ENCODE measurements at places on chromosomes 4 and X.

GRCh38 chrX:151901826-151902225 is 10.9 kb upstream of the MAGEA4 start:
- peak; percentile 26 for DNase-seq

GRCh38 chr4:34723605-34724004 is 1520.7 kb downstream of the ARAP2 start:
- no peak for DNase-seq

- DNase-seq, result no peak
Measured at GRCh38 chr4:28209371-28209924, 1348.8 kb downstream of the STIM2 start.

DNA sequence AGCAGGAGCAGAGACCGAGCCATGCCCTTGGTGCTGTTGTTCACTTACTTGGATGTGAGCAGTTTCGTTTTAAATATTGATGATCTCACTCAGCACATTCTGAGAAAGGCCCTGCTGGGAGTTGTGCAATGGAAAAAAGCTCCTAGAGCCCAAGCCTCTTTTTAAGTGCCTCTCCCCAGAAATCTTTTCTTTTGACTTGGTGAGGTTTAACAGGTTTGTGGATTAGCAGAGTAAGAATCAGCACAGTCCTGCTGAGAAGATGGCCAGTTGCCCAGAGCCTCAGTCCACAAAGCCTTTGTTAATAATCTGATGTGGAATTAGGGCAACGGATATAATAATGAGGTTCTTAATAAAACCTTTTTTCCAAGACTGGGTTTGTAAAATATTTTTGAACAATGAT is 157.5 kb upstream of the ATP6AP2 start:
- DNase-seq, result no peak

GRCh38 chr4:54063229-54063628 is 1.2 kb downstream of the CHIC2 start:
- DNase-seq, result peak; percentile 69

- no peak for DNase-seq
Measured at GRCh38 chrX:41127477-41128192, 42.4 kb downstream of the USP9X start.

GRCh38 chr4:173252024-173252935 is 81.9 kb downstream of the HMGB2 start:
- DNase-seq, result peak; percentile 94

GRCh38 chr4:128169245-128169644 is 108.1 kb downstream of the LARP1B start:
- DNase-seq, result no peak

DNA sequence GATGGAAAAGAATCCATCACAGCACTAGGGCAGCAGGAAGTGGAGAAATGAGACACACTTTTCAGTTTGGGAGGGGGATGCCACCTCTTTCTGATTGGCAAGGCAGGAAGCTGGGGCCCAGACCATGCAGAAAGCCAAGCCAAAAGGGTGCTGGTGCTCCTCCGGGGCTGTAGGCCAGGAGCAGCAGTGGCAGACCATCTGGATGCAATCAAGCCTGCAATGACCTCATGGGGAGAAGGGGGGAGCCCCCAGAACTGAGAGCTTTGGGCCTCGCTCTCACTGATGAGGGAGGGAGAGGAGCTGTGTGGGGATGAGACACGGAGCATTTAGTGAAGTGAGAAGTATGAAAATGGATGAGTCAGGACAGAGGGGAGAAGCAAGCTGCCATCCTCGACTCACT is 141.3 kb upstream of the NALF2 start:
- DNase-seq, result peak; percentile 86

DNA sequence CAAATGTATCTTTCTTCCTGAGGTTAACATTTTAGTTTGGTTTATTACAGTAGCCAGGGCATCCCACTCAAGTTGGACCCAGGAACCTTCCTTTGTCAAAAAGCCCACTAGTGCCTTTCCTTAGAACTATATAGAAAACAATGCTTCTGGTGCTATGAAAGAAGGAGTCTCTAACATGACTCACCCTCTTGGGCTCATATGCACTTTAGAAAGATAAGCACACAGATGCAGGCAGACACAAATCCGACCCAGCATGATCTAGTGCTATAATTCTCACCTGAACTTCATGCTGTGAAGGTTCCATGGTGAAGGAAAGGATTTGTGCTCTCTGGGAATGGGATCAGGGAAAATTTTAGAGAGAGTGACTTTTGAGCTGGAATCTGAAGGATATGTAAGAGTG is 289.4 kb downstream of the ANKRD50 start:
- no peak for DNase-seq

DNA sequence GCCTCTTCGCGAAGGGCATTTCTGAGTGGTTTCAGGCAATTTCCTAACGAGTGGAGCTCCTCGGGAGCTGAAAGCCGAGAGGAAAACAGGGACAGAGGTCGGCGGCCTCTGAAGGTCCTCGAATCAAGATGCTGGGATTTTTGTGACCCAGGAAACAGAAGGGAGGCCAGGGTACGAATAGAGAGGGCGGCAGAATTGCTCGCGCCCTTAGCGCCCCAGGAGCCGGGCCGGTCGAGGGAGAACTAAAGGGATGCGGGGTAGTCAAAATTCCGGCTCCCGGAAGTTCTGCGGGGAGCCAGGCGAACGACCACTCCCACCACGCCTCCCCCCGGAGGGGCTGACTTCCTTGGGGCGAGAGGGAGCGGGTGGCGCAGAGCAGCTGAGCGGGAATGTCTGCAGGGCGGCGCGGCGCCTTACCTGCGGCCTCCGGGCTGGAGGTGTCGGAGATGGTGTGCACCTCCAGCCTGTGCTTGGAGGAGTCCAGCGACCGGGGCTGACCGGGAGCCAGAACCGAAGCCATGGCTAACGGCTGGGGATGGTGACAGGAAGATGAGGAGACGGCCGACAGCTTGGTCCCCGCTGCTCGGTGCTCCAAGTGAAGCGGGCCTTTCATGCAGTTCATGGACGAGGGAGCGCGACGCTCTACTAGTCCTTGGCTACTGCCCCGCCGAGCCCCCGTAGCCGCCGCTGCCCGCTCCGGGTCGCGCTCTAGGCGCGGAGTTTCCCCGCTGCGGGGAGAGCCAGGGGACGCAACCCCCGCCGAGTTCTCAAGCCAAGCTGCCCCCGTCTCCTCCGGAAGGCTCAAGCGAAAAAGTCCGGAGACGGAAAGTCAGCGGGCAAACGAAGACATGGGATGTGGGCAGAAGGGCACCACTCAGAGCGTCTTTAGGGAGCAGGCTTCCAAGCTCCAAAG is 782 bp downstream of the PITX2 start:
- DNase-seq, result no peak

DNA sequence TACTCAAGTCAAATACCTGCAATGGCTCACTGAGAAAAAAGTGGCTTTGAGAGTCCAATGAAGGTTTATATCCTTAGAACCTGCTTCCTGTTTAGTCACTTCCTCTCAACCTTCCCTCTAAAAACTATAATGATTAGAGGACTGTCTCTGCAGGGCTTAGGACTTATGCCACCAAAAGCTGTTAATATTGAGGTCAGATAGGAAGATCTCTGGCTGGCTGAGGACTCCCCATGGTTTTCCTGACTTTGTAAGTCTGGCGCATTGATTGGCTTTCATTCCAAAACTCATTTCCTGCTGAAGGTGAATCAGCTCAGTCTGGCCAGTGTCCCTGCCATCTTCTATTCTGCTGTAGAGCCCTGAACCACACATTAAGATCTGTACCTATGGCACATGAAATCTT is 140.9 kb upstream of the ANK2 start:
- no peak for DNase-seq

GRCh38 chrX:15755091-15755490 is 17.0 kb downstream of the CA5B start:
- no peak for DNase-seq

- DNase-seq, result peak; percentile 77
Measured at GRCh38 chr4:137387924-137388323, 144.4 kb downstream of the PCDH18 start.

- no peak for DNase-seq
Measured at GRCh38 chr4:67104145-67104544, 441.2 kb downstream of the CENPC start.

DNA sequence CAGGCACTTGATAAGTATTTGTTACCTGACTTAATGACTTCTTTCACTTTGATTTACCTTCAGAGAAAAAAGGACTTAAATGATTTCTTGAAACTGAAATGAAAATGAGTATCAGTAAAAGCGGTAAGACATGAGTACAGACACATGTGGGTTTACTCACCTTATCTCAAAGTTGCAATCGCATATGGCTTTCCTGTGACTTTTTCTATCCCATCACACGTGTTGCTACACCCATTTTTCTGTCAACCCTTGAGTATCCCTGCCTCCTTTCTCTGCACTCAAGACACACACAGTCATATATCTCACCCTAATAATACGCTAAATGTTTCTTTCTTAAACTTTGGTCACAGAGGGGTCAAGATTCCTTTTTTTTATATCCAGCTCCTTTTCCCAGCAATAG is 11.0 kb upstream of the ARHGEF38 start:
- DNase-seq, result no peak

- DNase-seq, result peak; percentile 12
Measured at GRCh38 chrX:28586981-28587551, at the start of gene IL1RAPL1. IL1RAPL1 (plus strand) TSS chrX:28587446.

- no peak for DNase-seq
Measured at GRCh38 chr4:104818579-104818978, 323.9 kb upstream of the CXXC4 start.

- DNase-seq, result no peak
Measured at GRCh38 chr4:47154816-47155370, 123.5 kb downstream of the GABRB1 start.

DNA sequence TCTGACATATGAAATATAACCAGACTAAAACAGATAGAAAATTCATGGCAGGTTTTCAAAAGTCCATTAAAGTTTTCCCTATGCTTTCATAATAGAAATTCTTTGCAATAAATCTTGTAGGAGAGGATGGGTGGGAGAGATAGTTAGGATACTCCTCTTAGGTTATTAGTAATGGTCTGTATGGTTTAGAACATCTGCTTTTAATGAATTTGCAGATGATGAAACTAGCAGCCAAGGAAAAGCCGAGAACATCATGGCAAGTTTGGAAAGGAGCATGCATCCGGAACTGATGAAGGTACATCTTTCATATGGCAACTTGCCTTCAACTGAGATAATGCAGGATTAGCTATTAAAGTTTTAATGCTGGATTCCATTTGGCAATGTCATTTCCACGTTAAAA is 70.7 kb downstream of the DOCK11 start:
- peak; percentile 79 for DNase-seq

- no peak for DNase-seq
Measured at GRCh38 chrX:87626996-87627395, 109.4 kb downstream of the KLHL4 start.

- DNase-seq, result no peak
Measured at GRCh38 chr4:109691411-109691920, 11.8 kb downstream of the CASP6 start.

DNA sequence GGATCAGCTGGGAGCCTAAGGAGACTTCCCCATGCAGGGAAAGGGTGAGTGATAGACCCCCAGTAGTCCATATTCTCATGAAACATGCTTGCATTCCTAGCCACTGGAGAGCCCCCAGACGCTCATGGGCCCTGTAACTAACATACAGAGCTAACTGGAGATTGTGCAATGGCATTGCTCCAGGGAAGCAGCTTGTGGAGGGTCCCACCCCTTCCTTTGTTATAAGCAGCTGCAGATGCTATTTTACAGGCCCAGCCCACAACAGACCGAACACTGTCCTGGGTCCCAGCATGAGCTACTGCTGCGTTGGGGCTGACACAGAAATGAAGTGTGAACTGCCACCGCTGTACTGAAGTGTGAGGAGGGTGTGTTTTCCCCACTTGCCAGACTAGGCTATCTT is 1465.7 kb upstream of the DIAPH2 start:
- no peak for DNase-seq

DNA sequence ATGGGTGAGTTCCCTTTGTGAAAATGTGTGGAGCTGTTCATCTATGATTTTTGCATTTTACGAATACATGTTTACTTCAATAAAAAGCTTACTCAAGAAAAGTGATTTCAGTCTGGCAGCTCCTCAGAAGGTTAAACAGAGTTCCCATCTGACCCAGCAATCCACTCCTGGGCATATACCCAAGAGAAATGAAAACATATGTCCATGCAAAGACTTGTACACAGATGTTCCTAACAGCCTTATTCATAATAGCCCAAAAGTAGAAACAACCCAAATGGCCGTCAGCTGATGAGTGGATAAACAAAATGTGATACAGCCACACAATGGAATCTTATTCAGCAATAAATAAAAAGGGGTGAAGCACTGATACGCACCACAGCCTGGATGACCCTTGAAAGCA is 20.8 kb downstream of the CLCN4 start:
- peak; percentile 85 for DNase-seq

DNA sequence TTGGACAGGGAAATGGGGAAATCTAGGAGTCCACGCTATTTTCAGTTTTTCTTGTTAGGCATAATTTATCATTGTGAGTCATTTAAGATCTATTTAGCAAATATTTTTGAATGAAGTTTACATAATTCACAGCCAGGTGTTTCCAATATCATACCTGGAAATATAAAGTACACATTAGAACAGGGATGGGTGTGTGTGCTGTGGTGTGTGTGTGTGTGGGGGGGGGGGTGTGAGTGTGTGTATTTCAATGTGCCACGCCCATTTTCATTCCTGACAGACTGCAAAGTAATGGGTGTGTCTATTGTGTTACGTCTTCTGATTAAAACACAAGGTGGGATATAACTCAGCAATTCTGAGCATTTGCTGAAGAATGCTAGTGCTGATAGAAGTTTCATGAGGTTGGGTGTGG is 33.2 kb downstream of the ARHGAP10 start:
- no peak for DNase-seq

- DNase-seq, result no peak
Measured at GRCh38 chr4:178808106-178808505, 1365.9 kb upstream of the AGA start.
